ENCODE measurements at places on chromosomes 3 and 15.

DNA sequence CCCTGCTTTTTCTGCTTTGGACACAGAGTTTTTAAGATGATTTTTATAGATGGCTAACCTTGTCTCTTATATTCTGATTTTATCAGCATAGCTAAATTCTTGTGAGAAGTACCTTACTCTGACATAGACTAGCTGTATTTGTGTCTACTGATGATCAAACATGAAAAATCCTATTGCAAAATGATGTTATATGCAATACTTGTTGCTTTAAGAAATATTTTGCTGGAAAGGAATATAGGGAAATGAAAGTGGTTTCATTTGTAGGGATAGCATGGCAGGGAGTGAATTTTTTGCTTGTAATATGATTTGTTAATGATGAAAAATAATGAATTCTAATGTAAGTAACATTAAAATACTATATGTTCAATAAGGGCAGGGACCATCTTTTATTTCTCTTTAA is 35.9 kb downstream of the CFAP91 start:
- no peak for DNase-seq

DNA sequence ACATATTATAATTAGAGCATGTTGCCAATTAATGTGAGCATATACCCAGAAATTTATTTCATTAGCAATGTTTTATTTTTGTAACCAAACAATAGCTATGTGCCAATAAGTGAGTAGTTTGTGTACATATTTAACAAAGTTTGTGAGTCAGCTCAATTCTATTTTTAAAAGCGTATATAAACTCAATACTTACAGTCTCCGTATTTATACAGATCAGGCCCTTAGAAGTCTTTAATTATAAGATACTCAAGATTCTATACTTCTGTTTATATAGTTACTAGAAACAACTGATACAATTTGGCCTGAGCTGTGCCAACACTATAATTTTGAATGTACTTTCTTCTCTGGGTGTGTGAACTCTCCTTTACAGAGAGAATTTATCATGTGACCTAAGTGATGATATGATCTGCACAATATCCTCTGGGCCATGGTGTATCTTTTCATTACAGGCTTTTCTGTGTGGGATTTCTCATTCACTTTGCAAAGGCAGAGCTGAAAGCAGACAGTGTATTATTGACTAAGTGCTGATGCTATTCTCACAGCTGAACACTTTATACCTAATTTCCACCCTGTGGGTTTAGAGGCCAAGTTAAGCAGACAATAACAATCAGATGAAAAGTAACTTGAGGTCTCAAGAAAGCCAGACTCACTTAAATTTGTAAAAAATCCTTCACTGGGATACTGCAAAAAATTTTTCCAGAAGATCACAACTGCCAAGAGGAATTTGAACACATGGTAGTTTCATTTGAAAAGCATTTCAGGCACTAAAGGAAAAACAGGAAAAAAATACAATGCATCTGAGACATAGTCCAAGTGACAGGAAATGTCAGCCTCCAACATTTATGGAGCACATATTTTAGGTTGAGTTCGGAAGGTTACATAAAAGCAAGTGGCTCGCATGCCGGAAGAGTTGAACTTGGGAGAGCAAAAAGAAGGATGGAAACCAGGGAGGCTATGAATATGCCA is 277.9 kb upstream of the SEMA6D start:
- DNase-seq: no peak

- no peak for DNase-seq
Observed at GRCh38 chr3:69250014-69250413, 127.6 kb upstream of the LMOD3 start.

DNA sequence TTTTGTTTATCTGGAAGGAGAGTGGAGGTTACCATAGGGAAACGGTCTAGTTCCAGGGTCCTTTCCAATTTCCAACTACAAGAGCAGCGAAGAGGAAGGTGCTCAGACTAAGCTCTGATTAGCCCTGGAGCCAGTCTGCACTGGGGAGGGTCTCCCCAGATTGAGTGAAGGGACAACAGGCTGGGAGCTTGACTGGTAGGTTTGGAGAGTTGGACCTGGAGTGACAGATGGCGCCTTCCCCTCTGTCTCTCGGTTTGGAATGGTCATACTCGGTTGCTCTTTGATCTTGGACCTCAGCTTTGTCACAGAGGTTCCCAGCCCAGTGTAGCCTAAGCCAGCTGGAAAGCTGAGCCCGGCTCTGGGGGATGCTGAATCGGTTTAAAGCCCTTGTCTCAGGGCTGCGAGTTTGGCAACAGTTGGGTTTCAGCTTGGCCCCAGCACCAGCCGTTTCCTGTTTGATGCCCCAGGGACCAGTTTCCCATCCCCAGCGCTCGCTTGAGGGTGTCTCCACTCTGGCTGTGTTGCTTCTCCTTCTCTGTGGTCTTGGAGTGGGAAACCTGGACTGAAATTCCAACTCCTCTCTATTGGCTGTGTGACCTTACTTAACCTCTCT is 53.1 kb upstream of the ULK4 start:
- no peak for DNase-seq

DNA sequence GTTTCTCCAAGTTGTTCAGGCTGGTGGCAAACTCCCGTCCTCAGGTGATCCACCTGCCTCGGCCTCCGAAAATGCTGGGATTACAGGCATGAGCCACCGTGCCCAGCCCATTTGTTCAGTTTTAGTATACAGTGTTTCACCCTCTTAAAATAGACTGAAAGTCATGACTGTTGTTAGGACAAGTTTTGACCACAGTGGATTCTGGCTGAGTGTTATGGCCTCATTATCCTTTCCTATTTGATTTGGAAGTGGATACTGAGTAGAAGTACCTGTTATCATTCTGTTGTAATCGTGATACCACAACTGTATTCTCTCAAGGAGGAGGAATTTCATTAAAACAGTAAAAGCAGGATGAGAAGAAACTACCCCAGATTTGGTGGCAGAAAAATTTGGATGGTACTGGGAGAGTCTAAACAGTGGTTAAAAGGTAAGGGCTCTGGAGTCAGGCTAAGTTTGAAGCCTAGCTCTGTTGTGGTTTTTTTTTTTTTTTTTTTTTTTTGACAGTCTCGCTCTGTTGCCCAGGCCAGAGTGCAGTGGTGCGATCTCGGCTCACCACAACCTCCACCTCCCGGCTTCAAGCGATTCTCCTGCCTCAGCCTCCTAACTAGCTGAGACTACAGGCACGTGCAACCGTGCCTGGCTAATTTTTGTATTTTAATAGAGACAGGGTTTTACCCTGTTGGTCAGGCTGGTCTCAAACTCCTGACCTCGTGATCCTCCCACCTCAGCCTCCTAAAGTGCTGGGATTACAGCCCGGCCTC is 2.6 kb downstream of the MAP2K1 start:
- DNase-seq: no peak

DNA sequence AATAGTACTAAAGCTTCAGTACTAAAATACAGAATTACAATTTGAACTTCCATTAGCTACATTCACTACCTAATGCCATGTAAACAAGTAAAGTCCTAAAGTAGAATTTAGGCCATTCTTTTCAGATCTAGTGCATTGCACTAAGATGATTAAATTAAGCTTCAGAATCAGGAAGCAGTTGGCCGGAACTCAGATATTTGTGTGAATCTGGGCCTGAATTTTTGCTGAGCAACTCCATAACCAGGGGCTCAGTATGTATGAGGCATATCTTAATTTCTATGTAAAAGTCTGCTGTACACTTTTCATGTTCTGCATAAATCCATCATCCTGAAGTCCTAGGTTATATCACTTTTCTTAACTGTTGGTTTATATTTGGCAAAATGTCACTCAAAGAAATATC is 246.4 kb downstream of the RBMS3 start:
- DNase-seq: no peak

DNA sequence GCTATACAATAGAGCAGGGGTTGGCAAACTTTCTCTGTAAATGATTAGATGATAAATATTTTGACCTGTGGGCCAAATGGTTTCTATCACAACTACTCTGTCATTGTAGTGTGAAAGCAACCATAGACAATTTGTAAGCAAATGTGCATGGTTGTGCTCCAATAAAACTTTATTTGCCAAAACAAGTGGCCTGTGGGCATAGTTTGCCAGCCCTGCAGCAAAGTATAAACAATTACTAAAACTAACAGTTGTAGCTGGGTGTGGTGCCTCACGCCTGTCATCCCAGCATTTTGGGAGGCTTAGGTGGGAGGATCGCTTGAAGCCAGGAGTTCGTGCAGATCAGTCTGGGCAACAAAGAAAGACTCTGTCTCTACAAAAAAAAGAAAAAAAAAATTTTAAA is 61.6 kb downstream of the NBEAL2 start:
- no peak for DNase-seq

- DNase-seq: no peak
Observed at GRCh38 chr3:172134352-172134751, 95.0 kb downstream of the FNDC3B start.

- no peak for DNase-seq
Observed at GRCh38 chr3:164641071-164641470, 437.2 kb downstream of the SI start.

GRCh38 chr15:81516012-81516411 is 142.0 kb upstream of the TMC3 start:
- no peak for DNase-seq

GRCh38 chr3:141408596-141408995 is 40.3 kb downstream of the ZBTB38 start:
- no peak for DNase-seq

GRCh38 chr3:5188419-5189221 is 1.1 kb downstream of the EDEM1 start:
- DNase-seq: no peak

GRCh38 chr3:42180901-42181300 is 85.1 kb downstream of the CCK start:
- no peak for DNase-seq

- no peak for DNase-seq
Observed at GRCh38 chr15:80856809-80857377, 77.7 kb downstream of the CEMIP start.

DNA sequence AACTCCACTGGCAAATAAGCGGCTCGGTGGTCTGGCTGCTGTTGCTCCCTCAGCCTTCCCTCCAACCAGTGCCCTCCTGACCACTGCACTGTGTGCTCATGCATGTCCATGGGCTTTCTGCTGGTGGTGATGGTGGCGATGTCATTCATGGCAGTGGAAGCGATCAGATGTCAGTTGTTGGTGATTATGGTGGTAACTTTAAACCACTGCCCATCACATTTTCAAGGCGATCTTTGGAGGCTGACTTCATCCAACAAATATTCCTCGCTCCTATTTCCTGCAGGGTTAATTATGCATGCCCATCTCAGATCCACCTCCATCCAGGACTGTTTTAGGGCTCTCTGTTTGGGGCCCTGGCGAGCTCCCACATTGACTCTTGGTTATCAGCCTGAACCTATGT is 13.4 kb upstream of the HCN4 start:
- DNase-seq: no peak

DNA sequence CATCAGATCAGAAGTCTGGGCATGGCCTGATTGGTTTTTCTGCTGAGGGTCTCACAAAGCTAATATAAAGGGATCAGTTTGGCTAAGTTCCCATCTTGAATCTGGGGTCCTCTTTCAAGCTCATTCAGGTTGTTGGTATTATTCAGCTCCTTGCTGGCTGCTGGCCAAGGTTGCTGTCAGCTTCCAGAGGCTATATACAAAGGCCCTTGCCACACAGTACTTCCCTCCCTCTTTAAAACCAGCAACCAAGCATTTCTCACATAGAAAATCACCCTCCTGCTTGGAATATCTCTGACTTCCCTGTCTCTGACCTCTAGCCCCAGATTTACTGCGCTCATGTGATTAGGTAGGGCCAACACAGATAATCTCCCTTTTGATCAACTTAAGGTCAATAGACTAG is 442.9 kb downstream of the ERC2 start:
- DNase-seq: no peak

GRCh38 chr3:146425341-146425740 is 44.0 kb downstream of the PLSCR2 start:
- DNase-seq: no peak

DNA sequence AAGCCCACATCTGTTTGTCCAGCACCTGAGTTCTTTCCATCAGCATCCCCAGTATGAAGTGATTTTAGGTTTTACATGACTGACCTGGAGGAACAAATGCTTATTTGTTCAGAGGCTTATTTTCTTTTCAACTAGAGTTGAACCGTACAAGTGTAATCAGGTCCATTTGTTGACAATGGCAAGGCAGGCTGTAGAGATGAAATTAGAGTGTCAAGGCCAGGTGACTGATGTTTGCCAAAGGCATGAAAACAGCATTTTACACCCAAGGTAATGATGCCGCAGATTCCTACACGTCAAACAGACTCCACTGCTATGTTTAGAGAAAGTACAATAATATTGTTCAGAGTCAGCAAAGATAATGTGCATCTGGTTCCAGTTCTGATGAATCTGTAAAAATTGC is 96.5 kb downstream of the KCNAB1 start:
- DNase-seq: no peak

DNA sequence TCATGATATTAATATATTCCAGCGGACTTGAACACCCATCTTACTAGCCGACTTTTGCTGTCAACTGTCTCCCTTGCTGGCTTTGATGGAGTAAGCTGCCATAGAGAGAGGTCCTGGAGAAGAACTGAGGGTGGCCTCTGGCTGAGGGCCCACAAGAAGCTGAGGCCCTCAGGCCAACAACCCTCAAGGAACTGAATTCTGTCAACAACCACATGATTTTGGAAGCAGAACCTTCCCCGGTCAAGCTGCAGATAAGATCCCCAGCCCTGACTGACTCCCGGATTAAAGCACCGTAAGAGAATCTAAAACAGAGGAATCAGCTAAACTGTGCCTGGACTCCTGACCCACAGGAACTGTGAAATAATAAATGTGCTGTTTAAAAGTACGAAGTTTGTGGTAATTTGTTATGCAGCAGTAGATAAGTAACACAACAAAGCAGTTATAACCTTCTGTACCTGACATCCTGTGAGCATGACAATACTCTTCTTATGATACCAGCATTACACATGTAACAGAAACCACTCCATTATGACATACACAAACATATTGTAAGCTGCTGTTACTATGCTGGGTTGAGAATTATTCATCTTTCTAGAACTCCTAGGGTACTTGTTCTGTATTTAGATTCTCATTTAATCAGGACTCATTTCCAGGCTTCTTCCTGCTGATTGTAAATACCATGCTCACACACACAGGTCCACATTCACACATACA is 66.2 kb downstream of the HES1 start:
- no peak for DNase-seq

DNA sequence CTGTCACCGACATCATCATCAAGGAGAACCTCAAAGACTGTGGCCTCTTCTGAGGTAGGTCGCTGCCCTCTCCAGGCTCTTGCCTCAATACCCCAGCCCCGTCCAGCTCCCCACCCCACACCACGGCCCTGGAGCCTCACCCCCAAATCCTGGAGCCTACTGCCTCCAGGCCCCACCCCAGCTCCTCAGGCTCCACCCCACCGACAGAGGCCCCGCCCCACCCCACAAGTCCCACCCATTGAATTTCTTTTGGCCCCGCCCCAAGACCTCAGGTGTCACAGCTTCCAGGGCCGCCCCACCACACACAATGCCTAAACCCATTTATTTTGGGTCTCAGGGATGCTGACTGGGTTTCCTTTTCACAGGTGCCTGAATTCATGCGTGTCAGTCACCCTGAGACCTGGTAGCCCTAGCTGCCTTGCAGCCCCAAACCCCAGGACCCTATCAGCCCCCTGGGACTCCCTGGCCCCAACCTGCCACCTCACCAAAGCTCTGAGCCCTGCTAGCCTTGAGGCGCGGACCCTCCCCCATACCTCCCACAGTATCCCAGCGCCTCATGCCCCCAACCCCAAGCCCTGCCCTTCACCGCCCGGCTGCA is 3.6 kb downstream of the GNAT1 start:
- no peak for DNase-seq

Data from vagina (tissue), 2 donors.